SHP77 treated with DMSO at 0.1 percent for 48 hours (cell line): ENCODE measurements at places on chromosomes 2 and 18.

DNA sequence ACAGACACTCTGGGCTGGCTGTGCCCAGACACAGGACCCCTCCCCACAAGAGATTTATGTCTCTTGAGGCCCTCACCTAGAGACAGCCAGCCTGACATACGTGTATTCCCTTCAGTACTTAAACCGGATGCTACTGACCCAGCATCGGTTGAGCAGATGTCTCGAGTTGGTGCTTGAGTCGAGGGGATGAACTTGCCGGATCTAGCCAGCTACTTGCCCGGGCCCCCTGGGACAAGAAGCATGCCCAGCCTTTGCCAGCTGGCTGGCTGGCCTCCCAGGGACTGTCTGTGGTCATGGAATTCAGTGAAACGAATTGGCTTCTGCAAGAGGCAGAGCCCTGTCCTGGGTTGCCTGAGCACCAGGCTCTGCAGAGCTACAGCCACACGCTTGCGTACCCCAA, 36.0 kb downstream of the DNMT3A start:
- no peak for DNase-seq

DNA sequence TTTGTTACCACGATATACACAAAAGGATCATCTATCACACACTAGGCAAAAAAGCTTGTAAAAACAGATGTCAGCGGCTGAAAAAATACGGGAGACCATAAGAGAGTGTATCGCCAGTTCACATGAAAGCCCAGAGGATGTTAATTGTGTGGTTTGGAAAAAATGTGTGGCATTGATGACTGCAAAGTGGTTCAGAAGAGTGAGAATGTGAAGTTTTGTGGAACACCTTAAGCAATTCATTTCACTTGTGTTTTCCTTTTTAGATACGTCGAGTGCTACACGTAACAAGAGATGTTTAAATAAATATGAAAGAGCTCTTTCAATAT, 61.7 kb upstream of the DAPL1 start:
- no peak for DNase-seq

GRCh38 chr2:176997074-176997791, 215.4 kb upstream of the HNRNPA3 start:
- DNase-seq, result no peak

GRCh38 chr2:182833084-182833854, 33.2 kb downstream of the FRZB start:
- DNase-seq, result no peak

- no peak for DNase-seq
These were observed 169.7 kb upstream of the APCDD1 start for GRCh38 chr18:10284540-10285282.

DNA sequence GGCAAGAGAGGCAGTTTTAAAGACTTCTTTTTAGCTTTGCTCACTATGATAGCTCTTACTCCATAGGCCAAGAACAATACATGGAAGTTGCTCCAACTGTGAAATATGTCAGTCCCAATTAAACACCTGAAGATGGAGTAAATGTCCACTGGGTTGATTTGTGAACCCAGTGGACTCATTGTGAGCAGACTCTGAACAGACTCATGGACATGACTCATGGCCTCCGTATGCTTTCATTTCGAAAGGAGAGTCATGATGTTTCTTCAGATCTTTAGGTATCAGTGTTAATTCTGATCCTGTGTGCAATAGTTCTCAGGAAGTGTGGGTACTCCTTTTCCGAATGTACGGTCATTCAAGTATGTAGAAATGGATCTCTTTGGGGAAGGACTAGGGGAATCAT, 5.4 kb upstream of the CWC22 start:
- DNase-seq, result no peak

DNA sequence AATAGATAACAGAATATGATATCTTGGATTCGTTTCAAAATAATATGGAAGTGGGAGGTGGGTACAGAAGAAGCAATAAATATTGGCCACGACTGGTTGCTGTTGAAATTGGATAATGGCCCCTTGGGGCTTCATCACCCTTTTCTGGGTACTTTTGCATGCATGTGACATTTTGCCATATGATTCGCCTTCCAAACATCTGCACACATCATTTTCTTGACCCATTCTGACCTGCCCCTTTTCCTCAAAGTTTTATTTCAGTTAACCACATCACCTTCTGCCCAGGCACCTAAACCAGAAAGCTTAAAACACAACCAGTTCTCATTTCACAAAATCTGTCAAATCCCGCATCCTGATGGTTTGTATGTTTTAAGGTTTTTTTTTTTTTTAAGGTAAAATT, 116.7 kb upstream of the AGAP1 start:
- no peak for DNase-seq

- DNase-seq, result no peak
These were observed 90.2 kb upstream of the UXS1 start for GRCh38 chr2:106284255-106284654.

DNA sequence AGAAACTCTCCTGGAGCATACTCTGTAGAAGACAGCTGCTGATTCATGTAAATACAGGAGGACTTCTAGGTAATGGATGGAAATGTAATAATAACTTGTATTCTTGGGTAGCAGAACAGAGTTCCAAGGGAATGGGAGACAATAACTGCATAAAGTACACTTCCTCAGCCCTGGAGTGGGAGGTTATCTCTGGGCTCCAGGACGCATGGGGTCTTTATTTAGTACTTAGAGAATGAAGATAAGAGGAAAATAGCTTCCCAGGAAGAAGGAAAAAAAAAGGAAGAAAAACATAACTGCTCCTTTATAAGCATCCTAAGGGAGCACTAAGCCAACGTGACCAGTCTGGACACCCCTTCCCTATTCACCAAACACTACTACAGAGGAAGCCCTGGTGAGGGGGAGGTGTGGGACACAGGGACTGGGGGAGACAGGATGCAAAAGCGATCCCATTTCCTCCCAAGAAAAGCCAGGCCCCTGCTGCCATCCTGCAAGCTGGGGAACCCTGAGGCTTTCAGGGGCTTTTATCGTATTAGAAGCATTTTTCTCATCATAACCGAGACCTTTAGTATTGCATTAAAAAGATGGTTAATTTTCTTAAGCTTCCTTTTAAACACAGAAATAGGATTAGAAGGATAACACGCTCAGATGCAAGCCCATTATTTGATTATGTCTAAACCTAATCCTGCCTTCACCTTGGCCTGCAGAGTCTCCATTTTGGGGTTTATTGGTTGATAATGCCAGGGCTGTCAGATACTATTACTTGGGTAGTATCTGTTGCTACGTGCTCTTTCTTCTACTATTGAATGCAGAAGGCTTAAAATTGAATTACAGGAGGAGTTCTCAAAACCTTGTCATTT, 78.5 kb downstream of the KLF7 start:
- DNase-seq, result no peak

- peak; percentile 76 for DNase-seq
These were observed 267.7 kb downstream of the PRKCE start for GRCh38 chr2:45919160-45919650.

DNA sequence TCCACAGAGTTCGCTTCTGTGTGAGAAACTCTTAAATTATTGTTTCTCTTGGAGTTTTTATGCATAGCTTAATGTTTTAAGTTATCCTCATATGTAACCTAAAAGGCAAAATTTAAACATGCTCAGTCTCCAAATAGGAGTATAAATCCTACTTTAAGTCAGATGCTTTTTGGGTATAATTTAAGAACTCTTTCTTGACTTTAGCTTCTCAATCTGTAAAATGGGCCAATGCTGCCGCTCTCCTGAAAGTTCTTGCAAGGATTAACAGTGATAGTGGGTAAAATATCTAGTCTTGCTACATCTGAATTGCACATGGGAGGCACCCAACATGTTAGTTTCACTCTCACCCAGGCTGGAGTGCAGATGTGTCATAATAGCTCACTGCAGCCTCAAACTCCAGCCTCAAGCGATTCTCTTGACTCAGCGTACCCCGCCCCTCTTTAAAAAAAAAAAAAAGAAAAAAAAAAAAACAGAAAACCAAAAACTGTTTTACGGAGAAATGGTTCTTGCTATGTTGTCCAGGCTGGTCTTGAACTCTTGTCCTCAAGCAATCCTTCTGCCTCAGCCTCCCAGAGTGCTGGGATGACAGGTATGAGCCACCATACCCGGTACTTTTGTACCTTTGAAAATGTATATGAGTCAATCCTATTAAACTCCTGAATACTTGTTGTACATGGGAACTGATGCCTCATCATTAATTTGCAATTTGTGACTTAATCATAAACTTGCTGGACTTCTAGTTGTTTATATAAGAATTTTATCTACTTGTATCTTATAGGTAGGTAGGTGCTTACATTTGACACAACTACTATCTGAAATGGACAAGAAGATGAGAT, 1.8 kb downstream of the FBXO48 start:
- DNase-seq, result no peak

GRCh38 chr2:20479835-20480234, 33.0 kb downstream of the RHOB start:
- no peak for DNase-seq

- no peak for DNase-seq
These were observed 237.0 kb downstream of the ATAD2B start for GRCh38 chr2:23689891-23690290.

- no peak for DNase-seq
These were observed 288.7 kb downstream of the LPIN1 start for GRCh38 chr2:12035029-12035720.

- no peak for DNase-seq
These were observed 10.0 kb upstream of the GCA start for GRCh38 chr2:162333968-162334367.

DNA sequence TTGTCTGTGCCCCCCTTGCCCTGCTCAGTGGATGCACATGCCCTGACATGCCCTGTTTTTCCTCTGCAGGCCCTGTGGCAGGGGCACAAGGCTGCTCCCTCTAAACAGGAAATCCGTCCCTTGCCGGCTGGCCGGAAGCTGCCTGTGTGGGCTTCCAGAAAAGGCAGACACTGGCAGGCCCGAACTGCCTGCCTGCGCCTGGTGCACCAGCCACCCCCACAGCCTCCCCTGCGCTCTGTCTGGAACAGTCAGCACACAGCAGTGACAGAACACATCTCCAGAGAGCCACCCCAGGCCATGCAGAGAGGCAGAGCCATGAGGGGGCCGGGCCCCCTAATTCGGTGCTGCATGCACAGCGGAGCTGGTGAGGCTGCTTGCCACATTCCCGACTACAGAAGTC, 33.5 kb downstream of the LOXHD1 start:
- DNase-seq, result no peak

DNA sequence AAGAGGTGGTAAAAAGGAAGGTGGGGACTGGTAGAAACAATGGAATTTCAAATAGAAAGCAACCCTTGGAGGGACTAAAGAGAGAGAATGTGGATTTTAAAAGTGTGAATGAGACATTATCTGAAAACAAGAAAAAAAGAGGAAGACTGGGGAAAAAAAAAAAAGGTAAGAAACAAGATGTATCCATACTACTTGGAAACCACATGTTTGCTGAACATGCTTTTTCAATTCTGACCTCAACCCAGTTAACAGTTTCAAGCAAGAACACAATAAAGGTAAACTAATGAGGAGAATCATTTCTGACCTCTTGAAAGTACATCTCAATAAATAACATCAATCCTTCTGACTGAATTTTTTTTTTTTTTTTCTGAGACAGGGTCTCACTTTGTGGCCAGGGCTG, 2.6 kb downstream of the FARSB start:
- DNase-seq, result no peak

DNA sequence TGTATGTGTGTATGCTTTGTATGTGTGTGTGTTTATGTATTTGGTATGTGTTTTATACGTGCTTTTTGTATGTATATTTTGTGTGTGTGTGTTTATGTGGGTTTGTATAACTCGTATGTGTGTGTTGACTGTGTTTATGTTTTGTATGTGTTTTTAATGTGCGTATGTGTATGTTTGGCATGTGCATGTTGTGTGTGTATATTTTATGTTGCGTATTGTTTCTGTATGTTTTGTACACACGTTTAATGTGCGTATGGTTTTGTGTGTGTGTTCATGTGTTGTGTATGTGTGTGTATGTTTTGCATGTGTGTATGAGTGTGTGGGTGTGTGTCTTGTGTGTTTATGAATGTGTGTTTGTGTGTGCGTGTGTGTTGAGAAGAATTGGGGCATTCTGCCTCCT, 55.2 kb upstream of the NCK2 start:
- DNase-seq, result no peak

DNA sequence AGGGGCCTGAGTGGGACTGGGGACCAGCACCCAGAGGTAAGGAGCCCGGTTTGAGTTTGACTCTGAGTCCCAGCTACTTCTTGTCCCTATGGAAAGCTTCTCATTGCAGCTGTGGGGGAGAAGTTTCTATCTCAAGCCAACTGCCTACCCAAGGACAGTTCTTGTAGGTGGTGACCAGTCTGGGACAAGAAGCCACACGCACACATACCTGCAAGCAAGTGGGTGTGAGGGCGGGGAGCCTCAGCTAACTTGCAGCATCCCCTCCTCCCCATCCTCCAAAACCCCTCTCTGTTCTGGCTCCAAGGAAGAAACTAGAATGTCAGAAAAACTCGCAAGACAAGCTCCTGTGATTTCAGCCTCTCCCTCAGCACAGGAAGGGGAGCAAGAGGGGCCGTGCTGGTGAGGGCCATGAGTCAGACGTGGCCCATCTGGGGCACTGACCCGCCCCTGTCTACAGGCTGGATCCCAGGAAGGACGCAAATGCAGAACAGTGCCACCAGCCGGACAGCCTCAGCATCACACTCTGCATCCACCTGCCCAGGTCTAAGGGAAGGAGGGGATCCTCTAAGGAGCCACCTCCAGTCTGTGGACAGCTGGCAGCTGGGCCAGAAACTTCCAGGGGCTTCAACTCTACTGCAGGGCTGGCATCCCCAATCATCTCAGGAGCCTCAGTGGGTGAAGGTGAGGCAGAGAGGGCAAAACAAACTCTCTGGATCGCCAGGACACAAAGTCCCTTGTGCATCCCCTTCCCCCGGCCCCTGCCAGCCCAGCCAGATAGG, 103.4 kb downstream of the TNS1 start:
- DNase-seq, result peak; percentile 14

DNA sequence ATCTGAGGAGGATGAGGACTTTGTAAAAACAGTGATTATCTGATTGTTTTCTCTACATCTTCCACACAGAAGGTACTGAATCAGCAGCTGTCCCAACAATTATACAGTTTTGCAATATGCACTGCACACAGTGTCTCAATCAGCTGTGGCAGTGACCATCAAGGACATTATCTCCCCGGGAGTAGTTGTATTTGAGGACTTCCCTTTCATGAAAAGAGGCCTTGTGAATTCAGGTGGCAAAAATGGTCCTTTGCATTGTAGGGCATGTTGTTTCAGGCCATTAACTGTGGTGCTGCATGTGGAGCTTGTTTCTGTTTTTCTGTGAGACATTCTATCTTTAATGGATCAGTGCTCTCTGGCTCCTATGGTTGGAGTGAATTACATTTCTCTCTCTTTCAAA, 779.4 kb upstream of the FSHR start:
- no peak for DNase-seq

- DNase-seq, result no peak
These were observed 36.2 kb downstream of the ASB1 start for GRCh38 chr2:238462782-238463396.

DNA sequence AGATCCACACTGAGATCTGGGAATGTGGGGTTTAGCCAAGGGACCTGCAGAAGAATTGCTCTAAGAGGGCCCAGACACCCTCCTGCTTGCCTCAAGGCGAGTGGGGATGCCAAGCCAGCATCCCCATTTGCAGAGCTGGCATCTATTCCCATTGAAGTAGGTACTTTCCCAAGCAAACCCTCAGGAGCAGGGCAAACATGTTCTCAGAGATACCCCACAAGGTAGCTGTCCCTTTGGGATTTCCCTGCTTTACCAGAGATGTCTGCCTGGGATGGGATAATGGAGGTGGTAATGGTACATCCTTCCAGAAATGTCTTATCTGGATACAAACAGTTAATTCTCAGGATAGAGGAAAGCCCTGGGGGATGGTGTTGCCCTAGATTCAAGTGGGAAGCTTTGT, 51.2 kb downstream of the GYPC start:
- no peak for DNase-seq

GRCh38 chr2:222892321-222892720, 31.5 kb downstream of the ACSL3 start:
- no peak for DNase-seq
